ENCODE measurements at places on chromosomes 1 and 21.

DNA sequence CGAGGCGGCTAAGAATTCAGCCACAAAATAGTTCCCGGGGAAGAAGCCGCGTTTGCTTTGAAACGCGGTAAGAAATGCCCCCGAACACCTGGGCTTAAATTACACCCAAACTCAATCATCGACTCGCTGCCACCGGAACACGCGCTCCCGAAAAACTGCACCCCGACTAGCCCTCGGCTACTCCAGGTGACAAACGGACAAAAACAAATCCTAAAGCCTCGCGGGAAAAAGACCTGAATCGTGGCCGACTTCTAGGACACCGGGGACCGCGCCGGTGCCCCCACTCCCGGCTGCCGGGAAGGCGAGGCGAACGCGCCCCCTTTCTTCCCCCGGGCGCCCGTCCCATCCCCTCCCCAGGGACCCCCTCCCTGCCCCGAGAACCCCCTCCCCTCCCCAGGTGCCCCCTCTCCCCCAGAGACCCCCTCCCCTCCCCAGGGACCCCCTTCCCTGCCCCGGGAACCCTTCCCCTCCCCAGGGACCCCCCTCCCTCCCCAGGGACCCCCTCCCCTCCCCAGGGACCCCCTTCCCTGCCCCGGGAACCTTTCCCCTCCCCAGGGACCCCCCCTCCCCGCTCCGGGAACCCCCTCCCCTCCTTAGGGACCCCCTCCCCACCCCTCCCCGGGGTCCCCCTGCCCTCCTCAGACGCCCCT lies 628 bp downstream of the C1orf159 start:
- DNase-seq: no peak

- DNase-seq: no peak
Measured at GRCh38 chr1:21287905-21288514, 2.3 kb downstream of the ECE1 start.

- no peak for DNase-seq
Measured at GRCh38 chr1:200112290-200112689, 84.8 kb downstream of the NR5A2 start.

DNA sequence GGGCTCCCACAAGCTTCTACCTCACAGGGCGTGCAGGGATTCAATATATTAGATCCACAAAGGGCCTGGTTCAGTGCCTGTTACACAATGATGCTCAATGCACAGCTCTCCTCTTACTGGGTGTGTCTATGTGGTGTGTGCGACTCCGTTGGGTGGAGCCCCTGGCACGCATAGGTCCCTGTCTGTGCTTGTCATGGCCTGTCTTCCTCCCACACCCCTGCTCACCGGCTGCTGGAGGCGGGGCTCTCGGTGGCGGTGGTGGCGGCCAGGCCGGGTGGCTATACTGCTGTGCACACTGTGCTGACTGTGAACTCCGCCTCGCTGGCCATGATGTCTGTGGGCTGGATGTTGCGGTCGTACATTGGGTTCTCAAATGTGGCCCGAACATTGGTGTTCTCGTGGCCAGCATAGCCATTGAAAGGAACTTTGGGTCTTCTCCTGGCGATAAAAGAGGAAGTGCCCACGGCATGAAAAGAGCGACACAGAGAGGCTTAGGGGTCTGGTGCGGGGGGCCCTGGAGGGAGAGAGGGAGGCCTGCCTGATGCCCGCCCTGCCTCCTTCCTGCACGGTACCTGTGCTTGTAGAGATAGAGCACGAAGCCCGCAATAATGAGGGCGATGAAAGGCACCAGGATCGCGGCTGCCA lies 46.9 kb downstream of the ZSCAN20 start:
- DNase-seq: no peak

DNA sequence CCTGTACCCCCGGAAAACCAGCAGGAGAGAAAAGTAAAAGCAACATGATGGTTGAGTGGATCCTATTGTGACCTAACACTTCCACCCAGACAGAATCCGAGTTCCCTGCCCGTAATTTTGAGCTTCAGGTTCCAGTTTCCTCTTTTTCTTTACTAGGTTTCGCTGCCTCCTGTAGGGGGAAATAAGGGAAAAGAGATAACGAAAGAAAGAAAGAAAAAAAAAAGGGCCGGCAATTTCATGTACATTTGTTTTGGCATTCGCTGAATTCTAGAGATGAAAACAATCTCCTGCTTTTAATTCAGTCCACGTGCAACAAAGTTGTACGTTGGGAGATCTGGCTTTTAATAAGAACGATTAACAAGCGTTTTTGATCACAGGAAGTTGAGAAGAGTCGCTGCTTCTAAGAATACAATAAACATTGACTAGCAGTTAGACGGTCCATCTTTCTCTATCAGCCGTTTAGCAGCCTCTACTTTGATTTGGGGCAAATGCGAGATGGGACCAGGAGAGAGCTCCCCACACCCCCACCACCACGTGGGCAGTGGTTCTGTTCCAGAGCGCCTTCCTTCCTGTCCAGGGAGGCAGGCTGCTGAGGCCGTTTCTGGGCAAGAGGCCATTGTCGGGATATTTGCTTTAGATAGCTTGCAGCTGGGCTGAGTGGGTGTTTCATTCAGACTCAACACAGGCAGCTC lies 155.9 kb upstream of the RUNX1 start:
- peak; percentile 92 for DNase-seq

DNA sequence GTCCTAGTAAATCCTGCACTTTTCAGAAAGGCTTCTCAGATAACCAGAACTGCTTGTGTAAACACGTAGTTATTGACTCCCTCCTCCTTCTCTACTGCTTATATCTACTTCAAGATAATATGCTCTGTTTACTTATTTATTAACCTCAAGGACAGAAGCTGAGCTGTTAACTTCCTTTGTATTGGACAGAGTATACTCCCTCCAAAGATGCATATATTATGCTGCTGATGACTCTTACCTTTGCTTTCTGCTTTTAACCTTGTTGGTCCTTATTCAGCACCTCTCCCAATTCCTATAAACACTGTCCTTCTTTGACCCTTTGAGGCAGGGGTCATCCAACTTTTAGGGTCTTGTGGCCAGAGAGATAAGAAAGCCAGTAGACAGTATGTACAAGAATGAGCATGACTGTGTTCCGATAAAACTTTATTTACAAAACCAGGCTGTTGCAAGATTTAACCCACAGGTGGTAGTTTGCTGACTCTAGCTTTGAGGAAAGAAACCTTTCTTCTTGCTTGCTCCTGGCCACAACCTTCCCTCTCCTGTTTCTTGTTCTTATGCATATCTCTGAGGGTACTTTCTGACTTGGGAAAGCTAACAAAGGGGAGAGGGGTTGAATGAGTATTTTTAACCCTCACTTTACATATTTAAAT lies 4.9 kb downstream of the TPM3 start:
- DNase-seq: no peak

DNA sequence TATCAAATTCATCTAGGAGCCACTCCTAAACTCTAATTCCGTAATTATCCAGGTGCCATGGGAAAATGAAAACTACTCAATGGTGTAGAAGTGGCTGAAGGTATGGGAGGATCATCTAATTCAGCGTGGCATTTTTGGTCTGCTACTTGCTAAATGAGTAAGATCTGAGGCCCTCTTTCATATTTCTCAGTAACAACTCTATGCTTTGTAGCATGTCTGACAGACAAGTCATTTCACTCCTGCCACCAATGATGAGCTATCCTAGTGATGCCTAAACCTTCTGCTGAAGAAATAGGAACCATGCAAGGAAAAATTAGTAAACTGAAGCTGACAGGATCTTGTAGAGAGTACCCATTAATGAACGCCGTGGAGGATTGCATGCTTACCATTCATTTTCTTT lies 145.3 kb downstream of the NTNG1 start:
- DNase-seq: no peak

DNA sequence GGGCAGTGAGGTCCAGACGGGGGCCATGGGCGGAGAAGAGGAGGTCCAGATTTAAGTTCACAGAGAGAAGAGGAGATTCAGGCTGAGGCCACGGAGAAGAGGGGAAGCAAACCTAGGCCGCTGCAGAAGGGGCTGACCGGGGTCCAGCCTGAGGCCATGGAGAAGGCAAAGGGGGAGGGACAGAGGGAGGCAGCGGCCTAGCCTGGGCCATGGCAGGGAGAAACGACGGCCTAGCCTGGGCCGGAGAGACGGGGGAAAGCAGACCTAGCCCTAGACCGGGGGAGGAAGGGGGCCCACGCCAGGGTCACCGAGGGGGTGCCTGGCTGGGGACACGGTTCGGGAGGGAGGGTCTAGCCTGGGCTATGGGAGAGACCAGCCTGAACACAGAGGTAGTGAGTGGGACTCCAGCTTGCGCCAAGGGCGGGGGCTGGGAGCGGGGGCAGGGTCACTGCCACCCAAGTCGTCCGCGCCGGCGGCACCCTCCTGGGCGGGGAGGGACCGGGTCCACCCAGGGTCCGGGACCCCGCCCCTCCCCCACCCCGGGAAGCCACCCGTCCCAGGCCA lies 459 bp downstream of the CAPZB start:
- DNase-seq: no peak

GRCh38 chr1:232486454-232487207 lies 143.3 kb downstream of the SIPA1L2 start:
- no peak for DNase-seq

- no peak for DNase-seq
Measured at GRCh38 chr1:220908757-220909156, 29.5 kb downstream of the HLX start.

GRCh38 chr1:208149776-208150514 lies 94.2 kb downstream of the PLXNA2 start:
- no peak for DNase-seq

GRCh38 chr1:219990782-219991510 lies 55.4 kb downstream of the EPRS1 start:
- peak; percentile 9 for DNase-seq

DNA sequence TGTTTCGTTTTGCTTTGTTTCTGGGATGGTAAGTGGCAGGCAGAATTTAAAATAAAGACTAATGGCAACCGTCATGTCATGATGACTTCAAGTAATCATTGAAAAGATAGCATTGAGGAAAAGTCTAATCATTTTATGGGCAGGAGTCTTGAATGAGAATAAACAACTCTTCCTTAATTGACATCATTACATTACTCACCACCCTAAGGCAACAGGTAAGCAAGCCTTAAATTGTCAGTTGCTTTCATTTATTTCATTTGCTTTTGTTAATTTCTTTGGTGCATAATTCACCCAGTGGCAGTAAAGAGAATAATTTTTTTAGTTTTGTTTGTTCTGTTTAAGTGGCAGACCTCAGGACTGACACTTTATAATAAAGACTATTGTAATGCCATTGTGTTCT lies 669.0 kb downstream of the RWDD3 start:
- DNase-seq: no peak

- DNase-seq: peak; percentile 83
Measured at GRCh38 chr21:38993561-38993960, 187.8 kb downstream of the ETS2 start.

GRCh38 chr1:154446292-154446691 lies 41.1 kb downstream of the IL6R start:
- peak; percentile 55 for DNase-seq

- no peak for DNase-seq
Measured at GRCh38 chr1:11023201-11023600, 10.7 kb downstream of the TARDBP start.

GRCh38 chr1:231364192-231364591 lies 26.1 kb downstream of the SPRTN start:
- DNase-seq: no peak

DNA sequence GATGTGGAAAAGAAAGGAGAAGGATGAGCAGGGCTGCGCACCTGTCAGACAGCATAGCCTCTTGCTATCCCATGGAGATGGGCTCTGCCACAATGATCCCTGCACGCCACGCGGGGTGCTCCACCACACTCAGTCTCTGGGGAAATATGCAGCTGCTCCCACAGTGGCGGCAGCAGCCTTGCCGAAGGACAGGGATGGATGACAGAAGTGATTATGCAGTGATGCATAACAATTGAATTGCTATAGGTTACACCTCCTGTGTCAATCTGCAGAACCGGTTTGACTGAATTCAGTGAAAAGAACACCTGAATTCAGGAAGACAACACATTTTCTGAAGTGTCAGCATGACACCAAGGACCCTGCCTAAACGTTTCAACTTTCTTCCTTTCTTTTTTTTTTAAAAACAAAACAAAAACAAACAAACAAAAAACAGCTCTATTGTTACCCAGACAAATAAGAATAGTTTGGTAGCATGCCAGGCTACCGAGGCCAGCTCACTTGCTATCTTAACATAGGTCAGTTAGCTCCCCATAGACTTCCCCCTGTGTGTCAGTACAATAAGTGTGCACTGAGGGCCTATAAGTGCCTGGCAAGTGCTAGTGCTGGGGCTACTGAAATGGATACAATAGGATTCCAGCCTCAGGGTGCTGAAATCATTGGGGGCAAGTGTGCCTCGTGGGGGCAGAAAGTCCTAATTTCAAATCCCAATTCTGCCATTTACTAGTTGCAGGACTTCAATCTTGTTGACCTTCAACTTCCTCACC lies 127.6 kb upstream of the LMO4 start:
- no peak for DNase-seq

DNA sequence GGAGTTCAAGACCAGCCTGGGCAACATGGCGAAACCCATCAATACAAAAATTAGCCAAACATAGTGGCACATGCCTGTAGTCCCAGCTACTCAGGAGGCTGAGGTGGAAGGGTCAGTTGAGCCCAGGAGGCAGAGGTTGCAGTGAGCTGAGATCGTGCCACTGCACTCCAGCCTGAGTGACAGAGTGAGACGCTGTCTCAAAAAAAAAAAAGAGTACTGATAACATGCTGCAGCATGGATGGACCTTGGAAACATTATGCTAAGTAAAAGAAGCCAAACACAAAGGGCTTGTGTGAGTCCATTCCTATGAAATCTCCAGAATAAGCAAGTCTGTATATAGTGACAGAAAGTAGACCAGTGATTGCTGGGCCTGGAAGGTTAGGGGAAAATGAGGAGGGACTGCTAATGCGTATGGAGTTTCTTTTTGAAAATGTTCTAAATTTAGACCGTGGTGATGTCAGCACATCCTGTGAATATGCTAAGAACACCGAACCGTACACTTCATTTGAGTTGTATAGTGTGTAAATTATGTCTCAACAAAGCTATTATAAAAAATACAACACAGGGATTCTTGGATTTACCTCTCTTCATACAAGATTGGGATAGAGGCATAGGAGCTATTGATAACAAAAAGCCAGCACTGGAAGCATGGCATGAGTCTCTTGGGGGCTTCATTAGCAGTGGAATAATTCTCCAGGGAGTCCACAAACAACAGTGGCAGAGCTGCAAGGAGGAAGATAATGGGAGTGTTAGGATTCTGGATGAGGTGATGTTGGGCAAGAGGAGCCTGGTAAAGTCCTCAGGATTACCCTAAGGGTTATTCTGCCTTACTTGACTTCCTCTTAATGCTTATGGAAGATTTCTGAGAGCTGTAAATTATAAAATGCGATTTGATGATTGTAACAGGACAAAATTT lies 73.5 kb downstream of the TTC3 start:
- DNase-seq: no peak

Measured in right lung (tissue), 10 donors.